Right atrium auricular region (tissue), 2 donors: ENCODE measurements at places on chromosomes 2 and 18.

DNA sequence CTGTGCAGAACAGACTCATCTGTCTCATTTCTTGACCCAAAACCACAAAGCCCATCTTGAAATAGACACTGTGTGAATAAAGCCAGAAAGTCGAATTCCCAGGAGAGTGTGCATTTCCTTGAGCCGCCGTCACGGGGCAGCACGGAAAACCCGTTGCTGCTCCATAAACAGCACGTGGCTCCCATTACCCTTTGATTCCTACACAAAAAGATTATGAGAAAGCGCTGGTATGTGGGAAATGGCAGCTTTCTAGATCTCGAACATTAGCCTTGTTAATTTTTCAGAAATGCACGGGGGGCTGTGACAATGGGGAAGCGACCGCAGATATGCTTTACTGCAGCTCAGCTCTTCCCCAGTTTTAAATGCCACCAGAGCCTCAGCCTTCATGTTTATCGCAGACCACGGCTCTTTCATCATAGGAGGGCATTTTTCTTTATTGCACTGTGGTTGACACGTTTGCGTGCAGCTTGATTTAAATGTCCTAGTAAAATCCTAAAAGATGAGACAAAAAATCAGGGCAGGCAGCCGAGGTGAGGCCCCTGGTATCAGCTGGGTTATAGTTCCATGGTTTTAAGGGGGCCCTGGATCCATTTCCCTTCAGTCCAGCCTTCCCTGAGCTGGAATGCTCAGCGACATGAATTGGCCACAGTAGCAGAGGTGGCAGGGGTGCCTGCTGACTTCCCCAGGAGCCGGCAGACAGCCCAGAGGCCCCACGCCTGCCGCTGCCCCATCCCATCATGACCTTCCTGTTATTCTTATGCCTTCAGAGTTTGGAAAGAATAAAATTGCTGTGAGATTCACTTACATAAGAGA lies 249.3 kb downstream of the NDUFA10 start:
- no peak for DNase-seq

DNA sequence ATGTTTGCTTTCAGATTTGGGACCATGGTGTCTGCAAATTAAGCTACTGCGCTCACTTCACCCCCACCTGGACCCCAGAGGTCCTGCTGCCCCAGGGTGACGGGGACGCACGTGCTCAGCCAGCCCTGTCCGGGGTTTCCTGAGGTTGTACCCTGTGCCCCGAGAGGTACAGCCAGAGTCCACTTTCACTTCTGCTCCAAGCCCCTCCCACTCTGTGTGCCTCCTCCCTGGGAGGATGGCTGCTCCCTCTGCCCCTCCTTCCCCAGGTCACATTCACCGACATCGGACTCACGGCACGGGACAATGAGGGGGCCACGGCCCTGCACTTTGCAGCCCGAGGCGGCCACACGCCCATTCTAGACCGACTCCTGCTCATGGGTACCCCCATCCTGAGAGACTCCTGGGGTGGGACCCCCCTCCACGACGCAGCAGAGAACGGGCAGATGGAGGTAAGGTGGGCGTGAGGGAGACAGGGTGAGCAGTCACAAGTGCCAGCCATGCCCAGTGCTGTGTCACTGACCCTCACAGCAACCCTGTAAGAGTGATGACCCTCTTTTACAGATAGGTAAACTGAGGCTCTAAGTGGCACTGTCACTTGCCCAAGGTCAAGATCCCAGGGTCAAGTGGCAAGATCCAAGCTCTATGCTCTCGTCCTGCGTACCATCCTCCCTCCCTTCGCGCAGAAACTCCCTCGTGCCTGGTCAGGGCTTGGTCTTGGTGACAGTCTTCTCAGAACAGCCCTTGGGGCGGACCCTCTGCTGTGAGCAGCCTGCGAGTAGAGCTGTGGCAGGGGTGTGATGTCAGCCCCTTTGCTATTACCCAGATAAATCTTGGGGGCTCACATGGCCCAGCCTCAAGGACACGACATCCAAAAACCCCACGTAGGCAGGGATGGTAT lies 7.6 kb downstream of the ESPNL start:
- DNase-seq = no peak

DNA sequence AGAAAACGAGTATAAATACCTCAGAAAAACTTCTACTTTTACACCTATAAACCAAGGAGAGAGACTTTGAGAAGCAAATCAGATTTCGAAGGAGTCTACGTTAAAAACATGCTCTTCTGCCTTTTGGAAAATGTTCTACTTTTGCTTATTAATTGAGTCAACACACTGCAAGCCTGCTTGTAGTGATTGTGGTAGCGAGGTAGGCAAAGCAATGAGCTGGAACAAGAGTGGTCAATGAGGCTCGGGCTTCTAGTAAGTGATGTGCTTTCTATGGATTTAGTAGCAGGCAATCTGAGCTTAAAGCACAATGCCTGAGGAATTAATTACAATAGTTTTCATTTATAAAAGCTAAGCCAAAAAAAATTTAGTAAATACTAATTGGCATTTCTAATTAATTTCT lies 103.4 kb upstream of the TFCP2L1 start:
- DNase-seq = no peak

DNA sequence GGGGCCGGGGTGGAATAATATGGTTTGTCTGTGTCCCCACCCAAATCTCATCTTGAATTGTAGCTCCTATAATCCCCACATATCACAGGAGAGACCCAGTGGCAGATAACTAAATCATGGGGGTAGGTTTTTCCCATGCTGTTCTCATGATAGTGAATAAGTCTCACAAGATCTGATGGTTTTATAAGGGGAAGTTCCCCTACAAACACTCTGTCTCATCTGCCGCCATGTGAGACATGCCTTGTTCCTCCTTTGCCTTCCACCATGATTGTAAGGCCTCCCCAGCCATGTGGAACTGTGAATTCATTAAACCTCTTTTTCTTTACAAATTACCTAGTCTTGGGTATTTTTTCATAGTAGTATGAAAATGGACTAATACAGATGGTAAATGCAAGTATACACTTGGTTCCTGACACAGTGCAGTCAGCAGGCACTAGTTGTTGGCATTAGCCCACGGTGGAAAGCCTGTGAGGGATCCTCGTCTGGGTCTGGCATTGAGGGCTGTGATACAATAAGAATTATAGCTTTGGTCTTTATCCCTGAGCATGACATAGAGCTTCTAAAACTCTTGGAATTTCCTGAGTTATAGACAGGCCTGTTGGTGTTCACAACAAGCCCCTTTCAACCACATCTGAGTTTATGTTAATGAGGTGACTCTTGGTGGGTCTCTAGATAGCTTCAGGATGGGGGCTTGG lies 135.8 kb downstream of the CABLES1 start:
- no peak for DNase-seq

DNA sequence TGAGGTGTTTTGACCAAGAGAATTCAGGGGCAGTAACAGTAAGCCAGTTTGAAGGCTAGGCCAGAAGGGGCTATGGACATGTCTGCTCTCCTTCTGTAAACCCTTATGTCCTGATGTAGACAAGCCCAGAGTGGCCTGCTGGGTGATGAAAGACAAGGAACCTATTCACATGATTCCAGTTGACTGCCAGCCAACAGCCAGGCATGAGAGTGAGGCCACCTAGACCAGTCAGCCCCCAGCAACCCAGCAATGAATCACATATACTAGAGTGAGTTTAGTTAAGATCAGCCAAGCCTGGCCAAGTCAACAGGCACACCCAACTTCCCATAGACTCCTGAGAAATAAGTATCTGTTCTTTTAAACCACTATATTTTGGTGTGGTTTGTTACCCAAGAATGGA lies 1889.7 kb upstream of the CELF4 start:
- DNase-seq = no peak

DNA sequence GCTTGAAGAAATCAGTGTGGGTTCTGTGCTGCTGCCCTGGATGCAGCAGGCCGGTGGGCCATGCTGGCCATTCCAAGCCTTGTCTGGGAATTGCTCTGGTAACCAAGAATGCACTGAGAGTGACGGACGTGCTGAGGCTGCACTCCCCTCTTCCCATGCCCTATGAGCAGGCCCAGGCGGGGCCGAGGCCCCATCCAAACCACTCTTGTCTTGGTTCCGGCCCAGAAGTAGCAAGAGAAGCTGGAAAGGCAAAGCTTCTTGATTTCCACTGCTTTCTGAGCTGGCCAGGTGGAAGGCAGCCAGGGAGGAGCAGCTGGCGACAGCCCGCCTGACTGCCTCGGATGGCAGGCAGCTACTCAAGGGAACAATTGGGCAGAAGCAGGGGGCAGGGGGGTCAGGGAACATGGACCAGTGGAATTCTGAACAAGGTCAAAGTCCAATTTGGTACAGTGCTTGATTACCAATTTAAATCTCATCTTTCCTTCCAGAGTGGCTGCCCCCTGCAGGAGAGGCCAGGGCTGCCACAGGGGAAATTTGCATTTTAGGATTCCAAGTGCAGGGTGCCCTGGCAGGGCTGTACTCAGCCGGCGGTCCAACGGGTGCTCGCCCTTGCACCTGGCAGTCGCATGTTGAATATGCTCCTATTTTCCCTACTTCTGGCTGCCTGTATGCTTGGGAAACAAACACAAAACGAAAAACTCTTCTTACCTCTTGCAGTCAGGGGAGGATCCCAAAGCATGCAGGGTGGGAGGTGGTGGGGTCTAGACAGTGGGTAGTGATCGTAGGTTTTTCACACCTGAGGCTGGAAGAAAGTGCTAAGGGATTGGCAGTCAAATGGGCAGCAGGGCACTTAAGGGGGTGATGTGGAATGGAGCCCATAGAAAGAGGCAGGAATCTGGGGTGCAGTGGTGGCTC lies 67.3 kb downstream of the LIPG start:
- no peak for DNase-seq

DNA sequence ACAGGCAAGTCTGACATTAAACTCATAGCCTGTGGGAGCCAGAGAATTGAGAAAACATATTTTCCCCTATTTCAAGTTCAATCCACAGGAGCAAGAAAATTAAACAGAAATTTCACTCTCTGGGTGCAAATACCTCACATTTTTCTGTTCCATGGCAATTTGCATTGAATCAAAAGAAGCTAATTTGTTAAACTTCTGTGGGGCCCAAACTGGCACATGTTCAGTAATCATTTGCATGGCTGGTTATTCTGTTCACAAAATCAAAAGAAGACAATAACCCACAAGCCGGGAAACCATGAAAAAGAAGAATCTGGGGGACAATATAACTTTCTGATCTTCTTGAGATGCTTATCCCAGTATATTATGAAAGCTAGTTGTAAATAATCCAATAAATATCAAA lies 363.1 kb downstream of the LRP1B start:
- DNase-seq = no peak

GRCh38 chr18:67239826-67240225 lies 276.7 kb downstream of the DSEL start:
- no peak for DNase-seq
